Posterior cingulate gyrus (tissue), 11 donors: ENCODE measurements at places on chromosomes 16 and 17.

DNA sequence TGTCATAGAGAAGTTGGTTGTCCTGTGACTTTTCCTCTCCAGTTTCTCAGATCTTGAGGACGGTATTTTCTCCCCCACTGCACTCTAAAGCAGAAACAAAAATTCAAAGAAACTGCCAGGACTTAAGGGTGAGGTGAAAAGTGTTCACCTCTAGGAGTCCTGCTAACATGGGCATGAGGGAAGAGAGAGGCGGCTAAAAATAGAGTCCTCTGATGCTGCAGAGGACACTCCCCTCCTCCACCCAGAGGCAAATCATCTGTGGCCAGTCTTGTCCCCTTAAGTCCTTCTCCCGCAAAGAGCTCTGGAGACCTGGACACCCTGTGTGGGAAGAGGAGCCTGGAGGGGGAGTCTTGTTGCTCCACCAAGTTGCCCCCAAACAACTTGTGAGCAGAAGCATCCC lies 4.7 kb upstream of the DDX19A start:
- DNase-seq: no peak

DNA sequence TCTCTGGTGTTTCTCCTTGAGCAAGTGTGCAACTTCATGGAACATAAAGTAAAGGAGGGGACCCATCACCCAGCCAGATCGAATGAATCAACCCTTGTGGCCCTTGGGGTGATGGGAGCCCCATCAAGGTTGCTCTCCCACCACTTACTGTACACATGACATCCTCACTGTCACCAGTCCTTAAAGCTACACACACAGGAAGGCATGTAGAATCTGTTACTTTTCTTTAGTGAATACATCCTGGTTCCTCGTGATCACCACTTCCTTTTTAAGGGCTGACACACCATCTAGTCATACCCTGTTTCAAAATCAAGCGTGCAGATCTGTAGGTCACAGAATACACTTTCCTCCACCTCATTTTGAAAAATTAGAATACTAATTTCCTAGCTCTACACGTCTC lies 22.6 kb upstream of the MPHOSPH6 start:
- no peak for DNase-seq

DNA sequence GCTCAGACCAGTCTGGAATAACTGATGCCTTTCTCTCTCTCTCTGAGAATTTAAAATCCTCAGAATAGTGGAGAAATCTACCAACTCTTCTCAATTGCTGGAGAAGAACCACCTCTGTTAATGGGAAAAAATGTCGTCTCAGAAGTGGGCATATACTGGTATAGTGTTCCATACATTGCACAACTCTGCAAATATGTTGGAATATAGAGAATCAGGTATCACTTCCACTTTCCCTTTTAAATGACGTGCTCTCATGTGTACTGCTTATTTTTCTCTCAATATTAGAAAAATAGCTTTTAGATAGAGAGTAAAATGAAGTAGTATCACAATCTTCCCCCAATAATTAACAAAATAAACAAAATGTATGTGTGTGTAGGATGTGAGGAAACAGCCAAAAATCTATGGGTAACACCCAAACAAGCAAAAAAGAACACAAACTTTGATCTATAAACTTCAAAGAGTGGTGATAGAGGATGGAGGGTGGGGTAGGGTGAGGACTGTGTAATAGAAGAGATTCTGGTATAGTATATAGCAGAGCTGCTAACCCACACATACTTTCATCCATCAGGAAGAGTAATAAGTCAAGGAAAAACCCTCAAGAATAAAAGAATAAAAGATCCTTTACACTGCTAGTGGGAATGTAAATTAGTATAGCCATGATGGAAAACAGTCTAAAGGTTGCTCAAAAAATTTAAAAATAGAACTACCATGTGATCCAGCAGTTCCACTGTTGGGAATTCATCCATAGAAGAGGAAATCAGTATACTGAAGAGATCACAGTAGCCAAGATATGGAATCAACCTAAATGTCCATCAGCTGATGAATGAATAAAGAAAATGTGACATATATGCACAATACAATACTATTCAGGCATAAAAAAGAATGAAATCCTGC lies 46.9 kb downstream of the NFATC3 start:
- no peak for DNase-seq

- DNase-seq: no peak
Measured at GRCh38 chr16:1080801-1081733, 8.5 kb downstream of the SSTR5 start.
